ENCODE measurements at places on chromosomes 3 and 15. TPM values are rescaled to one million over a fixed set of nuclear protein-coding genes. Genes with fewer than 3 reads are reported as not detected.

RAMAC gene
- 30.7 TPM for total RNA-seq

RHOV gene
- 0.13 TPM for total RNA-seq

DNA sequence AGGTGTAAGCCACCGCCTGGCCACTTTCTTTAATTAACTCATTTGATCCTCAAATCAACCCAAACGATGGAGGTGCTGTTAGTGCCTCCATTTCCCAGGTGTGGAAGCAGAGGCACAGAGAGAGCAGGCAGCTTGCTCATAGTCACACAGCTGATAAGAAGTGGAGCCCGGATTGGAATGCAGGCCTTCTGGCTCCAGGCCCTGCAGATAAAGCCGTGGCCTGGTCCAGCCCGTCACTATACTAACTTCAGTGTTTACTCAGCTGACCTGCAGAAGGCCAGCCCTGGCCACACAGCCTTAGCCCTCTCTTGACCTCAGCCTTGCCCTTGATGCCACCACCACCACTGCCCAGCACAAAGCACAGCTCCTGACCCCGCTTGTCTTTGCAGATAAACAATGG is 116.7 kb downstream of the NUP210 start:
- DNase-seq: no peak

- no peak for DNase-seq
These were observed 18.4 kb downstream of the MEIS2 start for GRCh38 chr15:37081983-37082382.

GRCh38 chr3:193851941-193852674 is 259.1 kb downstream of the OPA1 start:
- DNase-seq: peak; percentile 38

- DNase-seq: peak; percentile 16
These were observed 13.3 kb upstream of the CSPG4 start for GRCh38 chr15:75725719-75726607.

DNA sequence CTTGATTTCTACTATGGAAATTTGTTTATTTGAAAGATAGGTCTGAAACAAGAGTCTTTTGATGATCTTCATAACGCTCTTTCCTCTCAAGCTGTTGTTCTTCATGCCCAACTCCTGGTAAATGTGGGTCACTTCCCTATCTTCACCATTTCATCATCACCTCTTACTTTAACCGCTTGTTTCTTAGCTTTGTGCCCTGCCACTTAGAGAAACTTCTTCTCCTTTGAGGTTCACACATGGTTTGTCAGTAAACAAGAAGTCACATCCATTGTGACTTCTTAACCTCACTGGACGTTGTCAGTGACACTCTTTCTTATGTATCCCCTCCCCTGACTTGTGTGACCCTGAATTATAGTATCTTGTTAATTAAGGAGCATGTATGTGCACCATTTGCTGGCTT is 16.9 kb upstream of the P2RY13 start:
- peak; percentile 45 for DNase-seq

- DNase-seq: no peak
These were observed 27.1 kb upstream of the GPR156 start for GRCh38 chr3:120311863-120312794.

DNA sequence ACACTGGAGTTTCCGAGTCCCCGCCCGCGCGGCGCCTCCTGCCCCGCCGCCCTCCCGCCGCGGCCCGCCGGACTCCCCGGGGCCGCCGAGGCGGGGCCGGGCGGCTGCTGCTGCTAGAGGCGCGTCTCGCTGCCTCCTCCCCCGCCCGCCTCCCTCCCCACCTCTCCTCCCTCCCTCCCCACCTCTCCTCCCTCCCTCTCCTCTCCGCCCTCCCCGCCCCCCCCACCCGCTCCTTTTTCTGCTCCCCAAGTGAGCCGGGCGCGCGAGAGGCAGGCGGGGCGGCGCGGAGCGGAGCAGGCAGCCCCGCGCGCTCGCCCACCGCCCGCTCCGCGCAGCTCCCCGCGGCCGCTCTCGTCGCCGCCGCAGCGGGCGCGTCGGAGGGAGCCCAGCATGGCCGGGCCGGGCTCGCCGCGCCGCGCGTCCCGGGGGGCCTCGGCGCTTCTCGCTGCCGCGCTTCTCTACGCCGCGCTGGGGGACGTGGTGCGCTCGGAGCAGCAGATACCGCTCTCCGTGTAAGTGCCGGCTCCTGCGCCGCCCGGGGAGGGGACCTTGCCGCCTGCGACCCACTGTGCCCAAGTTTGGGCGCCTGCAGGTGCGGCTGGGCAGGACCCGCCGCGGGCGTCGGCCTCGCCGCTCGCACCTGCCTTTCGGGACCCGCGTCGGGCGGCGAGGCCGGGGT is at the start of gene CACNA2D3:
TSS of gene CACNA2D3 (plus strand) at position 229 of the 679 bp plus-strand sequence.
- peak; percentile 72 for DNase-seq
